ENCODE measurements at places on chromosomes 3 and 15.

DNA sequence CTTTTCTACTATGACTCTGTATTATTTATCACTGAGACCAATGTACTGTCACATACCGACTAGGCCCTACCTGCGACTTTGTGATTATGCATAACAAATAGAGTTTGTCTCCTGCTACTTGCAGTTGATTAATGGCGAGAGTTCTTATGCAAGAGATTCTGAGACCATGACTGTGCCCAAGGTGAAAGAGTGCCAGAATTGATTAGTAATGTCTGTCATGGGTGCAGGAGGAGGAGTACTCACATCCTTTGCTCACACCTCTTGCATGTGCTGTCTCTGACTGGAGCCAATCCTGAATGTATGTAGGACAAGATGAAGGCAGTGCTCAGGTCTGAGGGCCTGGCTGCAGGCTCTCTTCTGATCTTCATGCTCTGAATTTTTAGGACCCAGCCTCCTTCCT is 260.7 kb downstream of the THSD4 start:
- DNase-seq = no peak

- DNase-seq = peak; percentile 33
These were observed 80.6 kb downstream of the ARIH1 start for GRCh38 chr15:72554471-72555425.

DNA sequence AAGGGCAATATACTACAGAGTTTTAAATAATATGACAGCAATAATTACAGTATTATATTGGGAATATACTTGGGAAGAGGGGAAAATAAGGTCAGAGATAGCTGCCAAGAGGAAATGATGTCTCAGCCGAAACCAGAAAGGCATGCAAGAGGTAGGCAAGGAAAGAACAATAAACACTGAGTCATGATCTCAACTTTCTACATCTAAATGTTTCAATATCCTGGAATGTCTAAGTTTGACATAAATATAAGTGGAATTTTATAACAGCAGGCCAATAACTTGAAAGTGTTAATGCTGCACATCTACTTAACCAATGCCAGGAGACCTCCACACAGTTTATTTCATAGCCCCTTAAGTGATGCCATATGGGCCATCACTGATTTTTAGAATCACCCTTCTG is 99.8 kb upstream of the CPNE4 start:
- DNase-seq = no peak

- DNase-seq = no peak
These were observed 1055.4 kb downstream of the AGBL1 start for GRCh38 chr15:87135109-87135508.

GRCh38 chr3:54120657-54121413 is 1.5 kb upstream of the CACNA2D3 start:
- DNase-seq = no peak

DNA sequence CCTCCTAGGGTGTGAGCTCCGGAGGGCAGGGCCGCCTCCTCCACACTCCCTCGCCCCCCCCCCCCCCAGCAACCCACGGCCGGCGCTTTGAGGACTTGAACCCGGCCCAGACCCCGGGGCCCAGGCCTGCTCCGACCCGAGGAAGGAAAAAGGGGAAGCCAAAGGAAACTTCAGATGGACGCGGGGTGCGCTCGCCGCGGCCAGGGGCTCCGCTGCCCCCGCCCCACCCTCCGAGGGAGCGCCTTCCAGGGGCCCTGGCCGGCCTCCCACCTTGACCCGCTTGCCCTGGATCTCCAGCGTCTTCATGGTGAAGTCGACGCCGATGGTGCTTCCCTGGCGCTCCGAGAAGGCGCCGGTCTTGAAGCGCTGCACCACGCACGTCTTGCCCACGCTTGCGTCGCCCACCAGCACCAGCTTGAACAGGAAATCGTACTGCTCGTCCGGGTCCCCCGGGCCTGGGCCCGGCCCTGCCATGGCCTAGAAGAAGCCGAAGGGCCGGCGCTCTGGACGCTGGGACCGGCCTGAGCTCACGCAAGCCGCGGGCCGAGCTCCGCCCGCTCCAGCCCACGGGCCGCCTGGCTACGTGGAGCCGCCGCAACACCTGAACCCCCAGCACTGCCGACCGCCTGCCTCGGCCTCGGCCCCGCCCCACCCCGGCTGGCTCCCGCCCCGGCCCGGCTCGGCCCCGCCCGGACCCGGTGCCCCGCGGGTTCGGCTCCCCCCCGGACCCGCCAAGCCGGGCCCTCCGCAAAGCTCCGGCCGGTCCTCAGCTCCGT is 400 bp downstream of the RAB43 start:
- no peak for DNase-seq

GRCh38 chr15:75753145-75753544 is 40.5 kb upstream of the CSPG4 start:
- DNase-seq = no peak

- DNase-seq = no peak
These were observed 197.1 kb downstream of the UACA start for GRCh38 chr15:70566047-70566835.

- DNase-seq = no peak
These were observed 67.8 kb downstream of the TTC23 start for GRCh38 chr15:99181545-99181971.

DNA sequence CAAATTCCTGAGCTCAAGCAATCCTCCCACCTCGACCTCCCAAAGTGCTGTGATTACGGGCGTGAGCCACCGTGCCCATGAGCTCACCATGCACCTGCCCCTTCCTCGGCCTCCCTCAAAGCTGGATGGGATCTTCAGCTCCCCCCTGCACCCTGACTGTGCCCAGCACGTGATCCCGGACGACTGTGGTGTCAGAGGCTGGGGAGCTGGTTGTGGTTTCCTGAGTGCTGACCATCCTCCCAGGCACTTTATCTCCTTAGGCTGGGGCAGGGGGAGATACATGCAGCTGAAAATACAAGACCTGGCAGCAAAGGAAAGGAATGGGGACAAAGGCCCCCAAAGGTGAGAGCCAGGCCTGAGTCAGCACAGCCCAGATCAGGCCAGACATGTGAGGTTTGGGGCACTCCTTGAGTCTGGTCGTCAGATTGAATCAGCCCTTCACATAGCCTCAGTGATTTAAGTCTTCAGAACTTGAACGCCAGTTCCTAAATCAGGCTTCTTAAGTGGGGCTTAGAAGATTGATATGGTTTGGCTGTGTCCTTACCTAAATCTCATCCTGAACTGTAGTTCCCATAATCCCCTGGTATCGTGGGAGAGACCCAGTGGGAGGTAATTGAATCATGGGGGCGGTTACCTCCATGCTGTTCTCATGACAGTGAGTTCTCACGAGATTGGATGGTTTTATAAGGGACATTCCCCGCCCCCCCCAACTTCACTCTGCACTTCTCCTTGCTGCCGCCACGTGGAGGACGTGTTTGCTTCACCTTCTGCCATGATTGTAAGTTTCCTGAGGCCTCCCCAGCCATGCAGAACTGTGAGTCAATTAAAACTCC is 35.8 kb downstream of the PRKCD start:
- peak; percentile 46 for DNase-seq

- no peak for DNase-seq
These were observed 2.9 kb downstream of the SLC22A13 start for GRCh38 chr3:38268522-38268921.

- DNase-seq = no peak
These were observed 81.6 kb downstream of the STT3B start for GRCh38 chr3:31614162-31614921.

DNA sequence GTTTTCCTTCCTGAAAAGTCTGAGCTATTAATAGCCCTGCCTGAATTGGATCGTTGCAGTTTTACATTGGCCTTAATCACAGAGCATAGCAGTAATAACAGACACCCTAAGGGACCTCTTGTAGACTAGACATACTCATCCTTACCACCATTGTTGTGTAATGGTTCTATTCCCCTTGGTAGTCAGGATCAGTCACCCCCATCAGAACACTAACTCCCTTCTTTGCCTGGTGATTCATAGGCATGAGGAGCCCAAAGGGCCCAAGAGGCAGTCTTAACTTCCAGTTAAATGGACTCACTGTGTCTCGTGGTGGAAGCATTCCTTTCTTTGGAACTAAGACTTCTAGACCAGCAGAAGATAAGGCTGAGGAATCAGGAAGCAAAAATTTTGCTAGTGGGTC is 20.2 kb downstream of the CGGBP1 start:
- no peak for DNase-seq

DNA sequence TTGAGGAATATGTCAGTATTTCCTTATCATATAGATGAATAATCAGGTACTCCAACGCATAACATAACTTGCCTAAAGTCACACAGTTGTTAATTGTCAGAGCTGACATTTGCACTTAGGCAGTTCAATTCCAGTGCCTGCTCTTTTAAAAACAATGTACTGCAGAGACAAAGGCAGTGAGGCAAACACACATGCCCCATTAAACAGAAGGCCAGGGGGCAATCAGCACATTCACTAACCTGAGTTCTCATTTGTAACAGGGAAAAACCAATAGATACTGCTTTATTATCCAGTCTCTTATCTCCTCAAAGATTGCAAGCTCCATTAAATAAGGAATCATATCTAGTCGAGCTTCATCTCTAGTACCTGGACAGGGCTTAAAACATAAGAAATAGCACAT is 1017.4 kb downstream of the SQOR start:
- DNase-seq = no peak

DNA sequence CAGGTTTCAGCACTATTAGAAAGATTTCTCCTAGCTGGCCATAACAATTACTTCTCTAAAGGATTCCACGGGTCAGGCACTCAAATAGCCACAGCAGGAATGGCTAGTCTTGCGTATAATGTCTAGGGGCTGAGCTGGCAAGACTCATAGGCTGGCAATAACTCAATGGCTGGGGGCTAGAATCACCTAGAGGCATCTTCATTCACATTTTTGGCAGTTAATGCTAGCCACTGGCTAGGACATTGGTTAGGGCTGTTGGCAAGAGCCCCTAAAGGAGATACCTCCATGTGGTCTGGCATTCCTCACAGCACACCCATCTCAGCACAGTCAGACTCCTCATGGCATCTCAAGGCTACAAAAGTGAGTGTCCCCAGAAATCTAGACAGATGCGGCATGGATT is 6.2 kb downstream of the SUSD5 start:
- no peak for DNase-seq

DNA sequence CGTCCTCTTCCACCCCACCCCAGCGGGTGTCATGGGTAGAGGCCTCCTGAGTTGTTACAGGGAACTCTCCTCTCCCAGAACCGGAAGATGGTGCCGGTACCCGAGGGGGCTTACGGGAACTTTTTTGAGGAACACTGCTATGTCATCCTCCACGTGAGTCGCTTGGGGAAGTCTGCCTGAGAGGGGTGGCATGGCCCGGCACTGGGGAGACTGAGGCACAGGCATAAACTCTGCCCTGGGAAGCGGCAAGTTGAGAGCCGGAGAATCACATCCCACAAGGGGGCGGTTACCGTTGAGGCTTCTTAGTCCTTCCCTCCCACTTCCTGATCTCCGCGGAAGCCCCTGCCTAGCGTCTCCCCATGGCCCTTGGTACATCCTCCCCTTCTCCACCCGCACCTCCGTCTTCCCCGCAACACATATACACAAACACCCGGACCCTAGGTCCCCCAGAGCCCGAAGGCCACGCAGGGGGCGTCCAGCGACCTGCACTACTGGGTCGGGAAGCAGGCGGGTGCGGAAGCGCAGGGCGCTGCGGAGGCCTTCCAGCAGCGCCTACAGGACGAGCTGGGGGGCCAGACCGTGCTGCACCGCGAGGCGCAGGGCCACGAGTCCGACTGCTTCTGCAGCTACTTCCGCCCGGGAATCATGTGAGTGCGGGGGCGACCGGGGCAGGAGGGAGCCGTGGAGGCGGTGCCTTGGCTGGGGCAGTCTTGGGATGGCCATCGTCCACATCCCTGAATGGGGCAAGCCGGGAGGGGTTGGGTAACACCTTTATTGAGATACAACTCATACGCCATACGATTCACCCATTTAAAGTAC is 3.4 kb downstream of the VILL start:
- peak; percentile 77 for DNase-seq

GRCh38 chr3:51961011-51961410 is 5.8 kb downstream of the GPR62 start:
- no peak for DNase-seq

- no peak for DNase-seq
These were observed 866.4 kb downstream of the PLOD2 start for GRCh38 chr3:145294572-145294971.

DNA sequence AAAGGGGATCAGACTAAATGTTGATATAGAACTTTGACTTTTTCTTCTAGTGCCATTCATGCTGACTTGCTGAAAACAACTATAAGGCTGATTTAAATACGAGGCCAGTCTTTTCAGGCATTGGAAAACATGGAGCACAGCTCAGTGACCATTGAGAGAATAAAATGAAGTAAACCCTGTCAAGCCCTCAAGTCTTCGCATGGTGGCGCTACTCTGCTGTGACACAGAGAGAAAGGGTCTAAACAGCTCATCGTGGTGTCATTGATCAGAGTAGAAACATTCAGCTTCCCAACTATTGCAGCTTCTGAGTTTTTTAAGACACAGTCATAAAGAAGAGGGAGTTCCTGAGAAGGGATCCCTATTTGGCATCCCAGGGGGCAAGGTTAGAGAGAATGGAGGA is 716.2 kb downstream of the DIPK2A start:
- no peak for DNase-seq
